H1 (cell line): ENCODE measurements at places on chromosomes 12 and 14. TPM values are rescaled to one million over a fixed set of nuclear protein-coding genes. Genes with fewer than 3 reads are reported as not detected.

CDH24 gene
- polyA plus RNA-seq = 27.6 and 41.8 TPM in 2 replicates

DNA sequence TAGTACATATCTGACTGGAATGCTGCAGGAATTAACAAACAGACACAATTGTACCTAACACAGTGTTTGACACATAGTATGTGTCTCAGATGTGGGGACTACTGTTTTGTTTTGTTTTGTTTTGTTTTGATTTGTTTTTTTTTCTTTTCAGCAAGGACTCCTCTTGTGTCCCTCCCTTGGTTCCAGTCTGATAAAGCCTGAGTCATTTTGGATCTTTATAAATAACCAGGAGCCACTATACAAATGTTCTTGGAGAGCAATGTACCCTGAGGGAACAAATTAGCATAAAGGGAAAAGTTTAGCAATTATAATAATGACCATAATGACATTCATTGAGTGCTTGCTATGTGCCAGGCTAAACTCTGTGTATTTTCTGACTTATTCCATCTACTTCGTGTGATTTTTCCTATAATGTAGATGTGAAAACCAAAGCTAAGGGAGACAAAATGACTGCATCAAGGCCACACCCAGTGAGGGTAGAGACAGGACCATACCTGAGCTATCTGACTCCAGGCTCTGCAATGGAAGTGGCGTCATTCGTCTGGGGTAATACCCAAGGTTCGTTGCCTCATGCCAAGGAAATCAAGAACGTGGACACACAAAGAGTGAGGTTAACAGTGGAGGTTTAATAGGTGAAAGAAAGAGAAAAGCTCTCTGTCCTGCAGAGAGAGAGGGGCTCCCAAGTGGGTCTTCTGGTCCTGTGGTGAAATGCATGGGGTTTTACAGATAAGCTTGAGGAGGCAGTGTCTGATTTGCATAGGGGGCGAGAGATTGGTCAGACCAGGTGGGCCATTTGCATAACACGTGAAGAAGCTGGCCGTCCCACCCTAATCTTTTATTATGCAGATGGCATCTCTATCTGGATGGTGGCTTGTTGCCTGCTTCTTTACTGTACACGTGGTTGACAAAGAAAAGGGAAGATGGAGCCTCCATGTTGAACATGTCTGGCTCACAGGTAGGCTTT lies 285.5 kb upstream of the SFSWAP start:
- H3K4me1 ChIP-seq = peaks cover 2% of the 10 kb centered on the region
- no peak for DNase-seq
- H3K27me3 ChIP-seq = no peaks in the 10 kb centered on the region
- no peaks in the 10 kb centered on the region for H3K36me3 ChIP-seq
- no peak overlapping the region for H3K4me3 ChIP-seq

- H3K4me3 ChIP-seq = no peak overlapping the region
- H3K4me1 ChIP-seq = no peaks in the 10 kb centered on the region
- H3K27me3 ChIP-seq = no peaks in the 10 kb centered on the region
- H3K27ac ChIP-seq = no peak overlapping the region
- no peaks in the 10 kb centered on the region for H3K36me3 ChIP-seq
These were observed 144.6 kb downstream of the GCH1 start for GRCh38 chr14:54758041-54758440.

GRCh38 chr12:15603474-15604085 lies 185.6 kb downstream of the EPS8 start:
- no peak overlapping the region for H3K4me3 ChIP-seq
- H3K4me1 ChIP-seq = no peaks in the 10 kb centered on the region
- no peaks in the 10 kb centered on the region for H3K27me3 ChIP-seq
- no peak for DNase-seq
- no peak overlapping the region for H3K27ac ChIP-seq
- H3K36me3 ChIP-seq = no peaks in the 10 kb centered on the region

- H3K27ac ChIP-seq = no peak overlapping the region
- H3K4me1 ChIP-seq = peaks cover 6% of the 10 kb centered on the region
- DNase-seq = peak; percentile 39
- no peaks in the 10 kb centered on the region for H3K27me3 ChIP-seq
These were observed 251.4 kb upstream of the RGS6 start for GRCh38 chr14:71680736-71681387.

- DNase-seq = peak; percentile 47
- H3K27me3 ChIP-seq = peaks cover 5% of the 10 kb centered on the region
- H3K4me1 ChIP-seq = peaks cover 27% of the 10 kb centered on the region
- no peaks in the 10 kb centered on the region; the same call in 1 of the 2 replicates for H3K36me3 ChIP-seq
These were observed 5.1 kb upstream of the PAPLN start for GRCh38 chr14:73231981-73232851.

TAS2R50 gene
- polyA plus RNA-seq = 0.11 TPM in 1 of 2 replicates, not detected in the other

CCDC63 gene
- polyA plus RNA-seq = 0.42 TPM in 2 replicates

GRCh38 chr14:51845811-51846210 lies 14.6 kb upstream of the GNG2 start:
- H3K4me1 ChIP-seq = peaks cover 11% of the 10 kb centered on the region
- no peak overlapping the region for H3K27ac ChIP-seq
- no peak for DNase-seq
- H3K36me3 ChIP-seq = no peaks in the 10 kb centered on the region
- H3K4me3 ChIP-seq = no peak overlapping the region
- no peaks in the 10 kb centered on the region for H3K27me3 ChIP-seq

- peak overlapping the region; percentile 73 for H3K27ac ChIP-seq
- H3K36me3 ChIP-seq = no peaks in the 10 kb centered on the region
- DNase-seq = no peak
- H3K4me3 ChIP-seq = no peak overlapping the region
These were observed 5.9 kb downstream of the POMT2 start for GRCh38 chr14:77314539-77315457.

DNA sequence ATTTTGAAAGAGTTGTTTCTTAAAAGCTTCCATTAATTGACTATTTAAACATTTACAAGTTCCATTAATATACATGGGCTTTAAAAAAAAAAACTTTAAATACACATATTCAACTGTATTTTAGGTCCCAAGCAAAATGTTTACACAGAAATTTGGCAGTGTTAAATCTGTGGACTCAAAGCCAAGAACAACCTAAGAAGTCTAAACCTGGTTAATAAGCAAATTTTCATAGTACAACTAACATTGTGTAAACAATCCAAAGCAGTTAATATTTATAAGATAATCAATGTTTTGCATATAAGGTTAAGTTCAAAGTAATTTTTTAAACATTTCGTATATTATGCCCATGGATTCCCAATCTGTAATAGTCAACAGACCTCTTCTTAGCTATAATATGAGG lies 77.0 kb downstream of the EPS8 start:
- no peaks in the 10 kb centered on the region; the same call in 1 of the 2 replicates for H3K4me1 ChIP-seq
- no peaks in the 10 kb centered on the region for H3K27me3 ChIP-seq
- H3K27ac ChIP-seq = no peak overlapping the region
- DNase-seq = no peak
- H3K36me3 ChIP-seq = no peaks in the 10 kb centered on the region

- no peak for DNase-seq
- no peak overlapping the region for H3K27ac ChIP-seq
- no peak overlapping the region for H3K4me3 ChIP-seq
- no peaks in the 10 kb centered on the region for H3K27me3 ChIP-seq
- no peaks in the 10 kb centered on the region for H3K36me3 ChIP-seq
- peaks cover 8% of the 10 kb centered on the region for H3K4me1 ChIP-seq
These were observed 98.6 kb downstream of the SETD3 start for GRCh38 chr14:99382071-99382470.

TAS2R10 gene
- polyA plus RNA-seq = 0.08 and 0.14 TPM in 2 replicates

- H3K4me1 ChIP-seq = peaks cover 5% of the 10 kb centered on the region; the same call in 1 of the 2 replicates
- no peak overlapping the region for H3K27ac ChIP-seq
- H3K27me3 ChIP-seq = no peaks in the 10 kb centered on the region; the same call in 1 of the 2 replicates
- no peak overlapping the region for H3K4me3 ChIP-seq
These were observed 8.4 kb downstream of the PITPNM2 start for GRCh38 chr12:123142518-123142840.

TMEM233 gene
- polyA plus RNA-seq = 0.09 TPM in 2 replicates

IL23A gene
- polyA plus RNA-seq = 2.6 and 3.6 TPM in 2 replicates

DNA sequence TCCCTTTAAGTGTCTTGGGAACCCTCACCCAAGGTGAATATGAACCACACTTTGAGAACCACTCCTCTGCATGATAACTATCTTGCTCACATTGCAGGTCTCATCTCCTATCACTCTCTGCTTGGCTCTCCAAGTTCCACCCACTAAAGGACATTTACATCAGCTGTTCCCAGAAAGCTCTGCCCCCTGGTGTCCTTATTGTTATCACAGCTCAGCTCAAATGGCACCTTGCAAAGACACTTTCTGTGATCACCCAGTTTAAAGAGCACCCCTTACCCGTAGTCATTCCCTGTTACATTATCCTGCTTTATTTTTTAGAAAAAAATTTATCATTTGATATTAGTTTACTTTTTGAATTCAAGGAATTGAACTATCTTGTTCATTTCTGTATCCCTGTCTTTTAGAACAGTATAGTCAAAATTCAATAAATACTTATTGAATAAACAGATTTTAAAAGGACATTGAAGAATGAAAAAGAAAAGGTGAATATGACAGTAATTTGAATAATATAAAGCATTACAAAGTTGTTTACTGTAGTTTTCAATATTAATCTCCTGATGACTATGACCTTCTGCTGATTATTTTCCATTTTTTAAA lies 20.5 kb upstream of the GUCY2C start:
- H3K4me3 ChIP-seq = no peak overlapping the region
- H3K36me3 ChIP-seq = no peaks in the 10 kb centered on the region
- no peak for DNase-seq
- peaks cover 8% of the 10 kb centered on the region for H3K4me1 ChIP-seq
- H3K27ac ChIP-seq = no peak overlapping the region

DNA sequence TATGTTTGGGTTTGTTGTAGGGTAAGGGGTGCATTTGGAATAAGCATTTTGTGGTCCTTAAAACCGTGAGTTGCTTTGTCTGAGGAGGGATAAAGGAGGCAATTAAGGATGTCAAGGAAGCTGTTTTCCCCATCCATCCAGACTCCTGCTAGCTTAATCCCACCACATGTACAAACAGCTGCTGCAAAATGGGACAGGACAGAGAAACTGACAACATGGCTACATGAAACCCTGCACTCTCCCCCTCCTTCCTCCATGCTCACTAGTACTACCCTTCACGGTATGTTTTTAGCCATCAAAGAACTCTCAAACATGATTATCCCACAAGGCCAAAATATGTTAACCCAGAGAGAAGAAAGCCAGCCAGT lies 20.6 kb downstream of the ST8SIA1 start:
- no peak overlapping the region for H3K27ac ChIP-seq
- H3K4me3 ChIP-seq = no peak overlapping the region
- H3K27me3 ChIP-seq = no peaks in the 10 kb centered on the region
- no peaks in the 10 kb centered on the region for H3K36me3 ChIP-seq
- H3K4me1 ChIP-seq = no peaks in the 10 kb centered on the region
- no peak for DNase-seq

DNA sequence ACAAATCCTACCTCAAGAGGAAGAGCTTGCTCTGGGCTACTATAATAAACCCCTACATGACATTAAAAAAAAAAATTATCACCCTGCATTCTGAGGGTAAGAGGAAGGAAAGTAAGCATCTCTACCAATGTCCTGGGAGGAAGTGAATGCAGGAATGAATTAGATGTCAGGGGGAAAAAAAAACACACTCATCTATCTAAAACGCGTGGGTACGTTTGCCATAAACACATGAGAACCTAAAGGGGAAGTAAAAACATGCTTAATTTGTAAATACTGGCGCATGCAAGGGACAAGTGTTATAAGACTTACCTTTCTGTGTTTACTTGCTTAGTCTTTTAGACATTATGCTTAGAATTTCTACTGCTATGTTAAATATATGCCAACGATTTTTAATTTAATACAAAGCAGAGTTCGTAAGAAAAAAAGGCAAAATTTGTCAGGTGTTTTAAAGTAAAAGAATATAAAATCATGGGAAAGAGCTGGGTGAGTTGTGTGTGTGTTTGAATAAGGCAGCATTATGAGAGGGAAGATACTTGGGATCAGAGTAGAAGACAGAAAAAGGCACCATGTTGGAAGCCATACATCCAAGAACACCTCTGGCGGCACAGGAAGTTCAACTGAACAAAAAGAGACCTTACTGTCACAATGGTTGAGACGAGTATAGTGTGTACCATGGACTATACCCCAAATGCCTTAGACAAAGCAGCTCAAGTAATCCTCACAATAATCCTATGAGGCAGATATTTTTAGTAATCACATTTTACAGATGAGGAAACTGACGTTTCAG lies 1.5 kb downstream of the TMED8 start:
- H3K27ac ChIP-seq = no peak overlapping the region
- 0 out of 2 replicates have a peak, but pooled peaks cover 4% of the 10 kb centered on the region for H3K27me3 ChIP-seq
- no peak for DNase-seq

DNA sequence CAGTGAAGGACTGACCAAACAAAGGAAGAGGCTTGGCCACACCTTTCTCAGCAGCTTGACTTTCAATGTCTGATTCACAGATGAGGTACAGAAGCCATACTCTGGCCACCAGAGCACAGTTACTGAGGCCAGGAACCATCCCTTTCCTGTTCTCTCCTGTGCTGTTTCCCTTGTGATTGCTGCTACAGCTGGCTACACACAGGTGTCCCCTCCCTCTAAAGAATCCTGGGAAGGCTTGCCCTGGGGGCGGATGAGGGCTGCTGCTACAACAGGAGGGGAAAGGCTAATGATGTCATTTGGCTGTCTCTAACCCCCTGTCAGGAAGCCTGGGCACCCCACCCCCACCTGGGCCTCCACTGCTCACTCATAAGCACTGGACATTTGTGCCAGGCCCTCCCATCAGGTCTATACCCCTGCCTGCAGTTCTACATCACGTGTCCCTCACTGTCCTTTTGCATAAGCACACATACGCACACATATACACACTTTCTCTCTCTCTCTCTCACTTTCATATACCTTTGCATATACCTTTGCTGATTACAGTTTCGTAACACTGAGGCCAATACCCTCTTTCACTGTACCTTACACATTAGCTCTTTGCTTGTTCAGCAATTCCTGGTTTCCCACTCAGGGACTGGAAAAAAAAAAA lies 41.4 kb downstream of the PRPF40B start:
- no peak overlapping the region for H3K27ac ChIP-seq
- peaks cover 6% of the 10 kb centered on the region; the same call in 1 of the 2 replicates for H3K4me1 ChIP-seq
- no peak overlapping the region for H3K4me3 ChIP-seq
- H3K27me3 ChIP-seq = no peaks in the 10 kb centered on the region

- H3K27me3 ChIP-seq = no peaks in the 10 kb centered on the region
- no peaks in the 10 kb centered on the region for H3K36me3 ChIP-seq
- no peak overlapping the region for H3K27ac ChIP-seq
- no peak overlapping the region for H3K4me3 ChIP-seq
These were observed 15.5 kb upstream of the PARP11 start for GRCh38 chr12:3888659-3889058.

DNA sequence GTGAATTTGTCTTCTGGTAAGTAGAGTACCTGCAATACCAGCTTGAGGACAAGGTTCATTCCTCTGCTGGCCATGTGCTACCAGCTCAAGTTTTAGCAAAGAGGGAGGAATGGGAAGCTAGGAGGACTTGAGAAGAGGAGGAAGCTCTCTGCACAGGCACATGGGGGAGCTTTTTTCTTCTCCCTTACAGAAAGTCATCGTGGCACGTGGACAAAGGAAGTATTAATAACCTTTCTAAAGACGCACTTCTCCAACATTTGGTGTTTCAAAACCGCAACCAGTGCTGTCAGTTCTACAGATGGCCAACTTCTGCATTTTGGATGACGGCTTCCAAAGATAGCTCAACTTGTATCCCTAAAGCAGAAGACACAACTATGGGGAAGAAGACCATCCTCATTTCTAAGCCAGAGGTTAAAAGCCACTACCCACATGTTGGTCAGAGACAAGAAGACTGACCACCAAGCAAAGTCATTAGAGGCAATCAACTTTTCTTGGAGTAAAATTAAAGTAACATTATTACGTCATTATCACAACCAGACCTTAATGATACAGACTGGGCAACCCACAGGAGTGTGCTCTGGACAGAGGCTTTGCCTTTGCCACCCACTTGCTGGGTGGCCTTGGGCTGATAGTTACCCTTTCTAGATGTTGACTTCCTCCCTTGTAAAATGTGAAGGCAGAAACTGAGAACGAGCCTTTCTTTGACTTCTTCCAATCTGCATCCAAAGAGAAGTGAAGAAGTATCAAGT lies 12.3 kb upstream of the TMED10 start:
- H3K27me3 ChIP-seq = no peaks in the 10 kb centered on the region
- H3K27ac ChIP-seq = no peak overlapping the region
- H3K36me3 ChIP-seq = no peaks in the 10 kb centered on the region
- no peaks in the 10 kb centered on the region for H3K4me1 ChIP-seq
- DNase-seq = no peak
- H3K4me3 ChIP-seq = no peak overlapping the region
